ENCODE measurements at places on chromosomes 7 and 10.

DNA sequence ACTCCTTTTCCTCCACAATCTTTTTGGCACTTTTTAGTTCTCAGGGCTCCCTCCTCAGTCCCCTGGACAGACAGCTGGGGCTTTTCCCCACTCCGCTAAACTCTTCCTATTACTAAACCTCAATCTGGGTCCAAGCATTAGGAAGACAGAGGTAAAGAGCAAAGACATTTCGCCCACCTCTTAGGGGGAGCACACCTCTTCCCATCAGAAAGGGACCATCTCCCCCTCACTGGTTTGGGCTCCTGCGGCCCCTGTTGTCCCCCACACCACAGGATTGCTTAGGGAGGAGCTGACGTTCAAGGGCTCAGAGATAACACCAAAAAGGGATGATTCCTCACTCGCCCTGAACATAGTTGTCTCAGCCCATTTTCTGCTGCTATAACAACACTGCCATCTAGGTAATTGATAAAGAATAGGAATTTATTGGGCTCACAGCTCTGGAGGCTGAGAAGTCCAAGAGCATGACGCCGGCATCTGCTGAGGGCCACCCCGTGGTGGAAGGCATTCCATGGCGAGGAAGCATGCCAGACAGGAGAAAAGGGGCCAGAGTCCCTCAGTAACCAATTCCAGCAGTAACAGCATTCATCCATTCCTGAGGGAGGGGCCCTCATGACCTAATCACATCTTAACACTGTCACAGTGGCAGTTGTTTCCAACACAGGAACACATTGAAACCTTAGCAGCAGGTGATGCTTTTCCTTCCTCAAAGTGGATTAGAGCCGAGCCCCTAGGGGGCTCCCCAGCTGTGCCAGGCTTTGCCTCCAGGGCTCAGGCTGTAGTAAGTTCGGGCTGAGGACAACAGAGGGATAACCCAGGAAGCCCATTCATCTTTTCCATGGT lies 209.6 kb downstream of the EBF3 start:
- no peak for DNase-seq

GRCh38 chr10:42991442-42992098 lies 85.3 kb upstream of the RET start:
- no peak for DNase-seq

GRCh38 chr7:23043441-23043840 lies 29.5 kb upstream of the HYCC1 start:
- no peak for DNase-seq

- DNase-seq = no peak
Measured at GRCh38 chr7:134388336-134389019, 70.4 kb downstream of the AKR1B1 start.

DNA sequence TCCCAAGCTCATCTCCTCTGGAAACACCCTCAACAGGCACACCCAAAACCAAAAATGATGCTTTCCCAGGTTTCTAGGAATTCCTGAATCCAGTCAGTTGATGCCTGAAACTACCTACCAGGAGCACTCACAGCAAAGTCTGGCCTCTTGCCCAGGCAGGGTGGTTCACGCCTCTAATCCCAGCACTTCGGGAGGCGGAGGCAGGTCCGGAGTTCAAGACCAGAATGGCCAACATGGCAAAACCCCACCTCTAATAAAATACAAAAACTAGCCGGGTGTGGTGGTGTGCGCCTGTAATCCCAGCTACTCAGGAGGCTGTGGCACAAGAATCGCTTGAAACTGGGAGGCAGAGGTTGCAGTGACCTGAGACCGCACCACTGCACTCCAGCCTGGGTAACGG lies 1.9 kb downstream of the MAD1L1 start:
- DNase-seq = no peak

DNA sequence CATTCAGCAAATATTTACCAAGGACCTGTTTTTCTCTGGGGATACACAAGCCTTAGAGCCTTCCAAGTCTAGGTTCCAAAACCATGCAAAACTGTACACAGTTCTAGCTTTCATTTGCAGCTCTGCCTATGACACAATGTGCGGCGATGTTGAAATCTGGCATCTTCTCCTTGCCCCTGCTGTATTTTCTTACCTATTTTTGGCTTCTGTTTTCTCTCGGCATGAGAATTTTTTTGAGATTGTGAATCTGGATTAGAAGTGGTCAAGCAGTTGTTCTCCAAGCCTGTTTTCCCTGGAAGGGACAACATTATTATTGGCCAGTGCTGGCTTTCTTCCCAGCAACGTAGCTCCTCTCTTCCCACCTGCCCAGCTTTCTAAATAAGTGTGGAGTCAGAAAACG lies 176.3 kb downstream of the CREB5 start:
- DNase-seq = no peak

DNA sequence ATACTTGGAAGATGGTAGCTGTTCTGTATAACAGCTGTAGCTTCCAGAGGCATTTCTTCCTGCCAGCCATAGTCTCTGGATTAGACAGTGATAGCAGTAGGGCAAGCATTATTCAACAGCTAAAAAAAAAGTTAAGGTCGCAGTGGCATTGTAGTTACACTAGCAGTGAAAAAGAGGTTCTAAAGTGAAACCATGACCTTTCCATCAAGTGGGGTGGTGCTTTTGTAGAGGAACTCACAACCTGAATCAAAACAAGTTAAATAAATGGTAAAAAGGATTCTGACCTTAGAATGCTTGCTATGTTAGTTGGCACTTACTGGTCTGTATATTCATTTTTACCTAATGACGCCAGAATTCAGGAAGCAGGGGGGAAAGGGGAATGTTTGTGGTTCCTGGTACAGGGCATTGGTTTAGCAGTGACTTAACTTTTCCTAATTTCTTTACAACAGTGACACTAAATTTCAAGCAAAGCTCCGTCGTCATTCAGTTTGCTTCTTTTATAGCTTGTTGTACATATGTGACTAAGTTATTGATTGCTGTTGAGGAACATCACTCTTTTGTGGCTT lies 55.0 kb downstream of the GBF1 start:
- no peak for DNase-seq

DNA sequence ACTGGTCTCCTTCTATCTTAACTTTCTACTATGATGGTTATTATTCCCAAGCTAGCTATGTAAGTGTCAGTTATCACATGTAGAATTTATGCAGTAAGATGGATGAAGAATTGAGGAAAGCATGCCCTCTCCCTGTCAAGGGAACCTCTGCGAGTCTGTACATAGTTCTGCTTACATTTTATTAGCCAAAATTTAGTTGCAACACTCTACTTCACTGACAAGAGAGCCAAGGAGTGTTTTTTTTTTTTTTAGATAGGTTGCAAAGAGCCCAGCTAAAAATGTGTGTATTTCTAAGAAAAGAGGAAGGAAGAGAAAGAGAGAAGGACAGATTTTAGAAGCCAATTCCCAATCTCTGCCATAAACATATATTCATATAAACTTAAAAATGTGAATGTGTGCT lies 357.7 kb upstream of the LRRN3 start:
- DNase-seq = no peak

DNA sequence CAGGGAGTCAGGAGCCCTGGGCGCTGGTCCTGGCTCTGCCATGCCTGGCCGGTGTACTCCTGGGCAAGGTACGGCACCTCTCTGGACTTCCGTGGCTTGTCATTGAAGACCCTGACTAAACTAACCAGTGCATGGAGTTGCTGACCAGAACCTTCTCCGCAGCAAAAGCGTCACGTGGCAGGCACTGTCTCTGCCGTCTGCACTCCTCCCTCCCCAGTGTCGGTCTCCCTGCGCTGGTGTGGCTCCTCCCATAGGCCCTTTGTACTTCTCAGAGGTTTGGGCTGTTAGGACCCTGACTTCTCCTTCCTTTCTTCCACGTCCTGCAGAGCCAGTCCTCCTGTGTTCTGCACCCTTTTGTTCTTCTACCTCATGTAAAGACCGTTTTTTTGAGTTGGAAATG lies 100.6 kb upstream of the CREB5 start:
- no peak for DNase-seq

- no peak for DNase-seq
Measured at GRCh38 chr10:26524161-26524896, 86.2 kb downstream of the APBB1IP start.

GRCh38 chr7:14229047-14229446 lies 239.6 kb upstream of the ETV1 start:
- no peak for DNase-seq

GRCh38 chr7:151138153-151138851 lies 29.2 kb downstream of the GBX1 start:
- DNase-seq = no peak

GRCh38 chr10:30991647-30992011 lies 40.0 kb downstream of the ZNF438 start:
- DNase-seq = no peak

DNA sequence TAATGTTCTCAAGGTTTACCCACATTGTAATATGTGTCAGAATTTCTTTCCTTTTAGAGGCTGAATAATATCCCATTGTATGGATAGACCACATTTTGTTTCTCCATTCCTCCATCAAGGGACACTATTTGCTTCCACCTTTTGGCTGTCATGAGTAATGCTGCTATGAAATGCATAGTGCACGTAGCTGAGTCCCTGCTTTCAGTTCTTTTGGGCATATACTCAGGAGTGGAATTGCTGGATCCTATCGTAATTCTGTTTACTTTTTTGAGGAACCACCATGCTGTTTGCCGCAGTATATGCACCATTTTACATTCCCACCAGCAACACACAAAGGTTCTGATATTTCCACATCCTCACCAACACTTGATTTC lies 60.0 kb downstream of the PRF1 start:
- no peak for DNase-seq

GRCh38 chr7:3805151-3805550 lies 504.1 kb downstream of the SDK1 start:
- no peak for DNase-seq

DNA sequence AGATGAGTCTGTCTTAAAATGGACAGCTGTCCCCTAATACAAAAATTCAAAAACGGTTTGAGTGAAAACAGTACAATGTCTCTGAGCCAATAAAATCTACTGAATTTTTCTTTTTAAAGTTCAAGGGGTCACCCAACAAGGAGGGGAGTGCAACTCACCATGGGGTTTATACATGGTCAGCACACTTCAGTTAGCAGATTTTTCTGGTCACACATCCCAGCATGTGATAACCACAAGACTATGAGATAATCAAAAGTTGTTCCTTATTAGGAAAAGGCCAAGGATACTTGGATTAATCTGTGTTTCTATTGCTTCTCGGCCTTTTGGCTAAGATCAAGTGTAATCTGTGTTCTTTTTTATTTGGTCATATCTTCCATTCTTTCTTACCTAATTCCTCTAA lies 31.6 kb downstream of the ABCB5 start:
- no peak for DNase-seq

DNA sequence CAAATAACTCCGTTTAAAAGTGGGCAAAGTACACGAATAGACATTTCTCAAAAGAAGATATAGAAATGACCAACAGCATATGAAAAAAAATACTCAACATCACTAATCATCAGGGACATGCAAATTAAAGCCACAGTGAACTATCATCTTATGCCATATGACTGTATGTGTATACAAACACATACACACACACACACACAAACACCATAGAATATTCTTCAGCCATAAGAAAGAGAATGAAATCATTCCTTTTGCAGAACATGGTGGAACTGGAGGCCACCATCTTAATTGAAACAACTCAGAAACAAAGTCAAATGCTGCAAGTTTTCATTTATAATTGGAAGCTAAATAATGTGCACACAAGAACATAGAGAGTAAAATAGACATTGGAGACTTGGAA lies 1019.4 kb downstream of the KCNMA1 start:
- no peak for DNase-seq

GRCh38 chr7:50962281-50962883 lies 179.7 kb upstream of the GRB10 start:
- no peak for DNase-seq

GRCh38 chr10:125592897-125593296 lies 90.1 kb downstream of the TEX36 start:
- no peak for DNase-seq

- DNase-seq = no peak
Measured at GRCh38 chr10:114584419-114584818, 73.7 kb downstream of the ABLIM1 start.

Measured in stimulated activated CD4-positive, alpha-beta T cell treated with anti-CD3 and anti-CD28 coated beads, Interleukin-12 subunit alpha, Interleukin-12 subunit beta, amount 100 ng/mL, for 4 hours (primary cell).